ENCODE measurements at places on chromosomes 4 and X.

- DNase-seq: no peak
These were observed 19.6 kb downstream of the CD40LG start for GRCh38 chrX:136667446-136668168.

GRCh38 chr4:87046121-87046551 is 111.3 kb downstream of the AFF1 start:
- DNase-seq: no peak

DNA sequence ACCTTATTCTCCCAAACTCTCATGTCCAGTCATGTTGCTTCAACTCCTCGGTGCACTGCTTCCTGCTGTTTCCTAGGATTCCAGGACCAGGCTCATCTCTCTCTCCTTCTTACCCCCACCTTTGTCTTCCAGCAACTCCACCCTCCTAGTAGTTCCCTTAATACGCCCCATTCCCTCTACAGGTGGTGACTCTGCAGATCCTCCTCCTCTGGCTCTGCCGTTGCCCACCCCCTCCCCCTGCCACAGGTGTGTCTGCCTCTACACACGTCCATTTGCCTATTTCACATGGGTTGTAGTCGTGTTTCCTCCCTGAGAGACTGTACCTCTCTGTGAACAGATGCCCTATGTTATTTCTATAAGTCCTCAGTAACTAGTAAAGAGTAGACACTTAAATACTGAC is 32.4 kb downstream of the CDS1 start:
- DNase-seq: no peak

GRCh38 chrX:46589977-46590723 is 16.6 kb downstream of the CHST7 start:
- DNase-seq: peak; percentile 1

GRCh38 chr4:158161551-158162354 is 11.1 kb downstream of the GASK1B start:
- no peak for DNase-seq

DNA sequence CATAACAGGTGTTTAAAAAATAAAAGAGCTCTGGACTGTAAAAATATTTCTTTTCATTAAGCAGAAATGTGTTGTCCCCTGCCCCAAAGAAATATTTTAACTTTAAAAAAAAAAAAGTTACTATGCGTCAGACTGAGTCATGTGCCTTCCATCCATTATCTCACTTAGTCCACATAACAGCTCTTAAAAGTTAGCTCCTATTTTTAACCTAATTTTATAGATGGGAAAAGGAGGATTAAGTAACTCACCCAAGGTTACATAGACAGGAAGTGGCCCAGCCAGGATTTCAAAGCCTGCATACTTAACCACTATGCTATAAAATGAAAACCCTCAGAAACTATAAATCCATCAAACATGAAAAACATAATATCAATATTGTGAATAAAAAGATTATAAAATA is 97.7 kb downstream of the MANBA start:
- DNase-seq: no peak
